Sciatic nerve (tissue), 2 donors: ENCODE measurements at places on chromosomes 2 and 18. TPM values are rescaled to one million over a fixed set of nuclear protein-coding genes. Genes with fewer than 3 reads are reported as not detected.

The SPTBN1 gene
- total RNA-seq: 1,016 TPM

The FZD7 gene
- total RNA-seq: 13.0 TPM

The NOP58 gene
- total RNA-seq: 66.0 TPM

The NETO1 gene
- 6.0 TPM for total RNA-seq

The RNU2-63P gene
- 10.3 TPM for total RNA-seq

The CCDC74B gene
- total RNA-seq: 7.5 TPM

The TMEM198 gene
- 2.1 TPM for total RNA-seq

GRCh38 chr2:99689145-99689742 lies 199.4 kb upstream of the REV1 start:
- no peak for DNase-seq

- DNase-seq: no peak
Observed at GRCh38 chr2:25119263-25119662, 49.1 kb downstream of the POMC start.

DNA sequence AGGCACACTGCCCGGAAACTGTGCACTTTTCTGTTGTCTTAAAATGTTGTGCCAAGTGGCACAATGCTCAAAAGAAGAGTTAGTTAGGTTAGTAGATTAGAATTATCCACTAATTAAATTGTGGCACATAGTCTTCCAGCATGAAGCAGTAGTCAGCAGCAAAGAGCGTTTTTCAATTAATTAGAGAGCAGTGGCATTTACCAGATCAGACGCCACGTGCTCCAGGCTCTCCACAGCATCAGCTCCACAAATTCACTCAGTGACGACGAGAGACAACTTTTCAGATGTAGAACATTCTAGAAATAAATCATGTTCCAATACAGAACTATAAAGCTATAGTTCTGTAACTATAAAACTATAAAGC lies 16.4 kb upstream of the RTTN start:
- no peak for DNase-seq

GRCh38 chr2:173851141-173851641 lies 114.0 kb downstream of the SP3 start:
- no peak for DNase-seq

GRCh38 chr2:24824966-24825882 lies 32.0 kb downstream of the CENPO start:
- DNase-seq: peak; percentile 51

DNA sequence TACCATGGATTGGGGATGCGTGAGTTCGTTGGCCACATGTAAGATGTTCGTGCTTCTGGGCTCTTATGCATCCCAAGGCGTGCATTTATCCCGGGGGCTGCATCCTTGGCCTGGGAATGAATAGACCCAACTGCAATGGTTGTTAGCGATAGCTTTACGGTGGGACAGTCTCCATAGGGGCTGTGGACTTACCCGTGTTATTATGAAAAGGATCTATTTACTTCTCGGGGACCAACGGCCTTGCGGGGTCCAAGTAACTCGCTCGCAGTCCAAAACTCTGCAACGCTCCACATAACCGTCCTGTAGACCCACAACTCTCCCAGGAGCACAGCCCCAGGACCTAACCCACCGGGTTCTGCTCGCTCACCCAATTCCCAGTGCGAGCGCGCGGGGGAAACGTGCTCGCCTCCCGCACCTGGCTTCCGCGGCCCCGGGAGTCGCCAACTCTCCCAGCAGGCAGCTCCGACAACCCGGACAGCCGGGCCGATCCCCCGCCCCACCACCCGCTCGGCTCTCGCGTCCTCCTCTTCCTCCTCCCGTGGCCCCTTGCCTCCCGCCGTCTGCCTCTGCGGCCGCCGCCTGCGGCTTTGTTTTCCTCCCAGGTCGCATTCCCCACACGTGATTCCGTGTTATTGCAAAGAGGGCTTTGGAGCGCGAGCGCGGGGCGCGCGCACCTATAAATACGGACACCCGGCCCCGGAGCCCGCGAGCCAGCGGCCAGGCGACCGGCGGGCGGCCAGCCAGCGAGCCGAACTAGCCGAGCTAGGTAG lies at the start of gene CABLES1:
Gene CABLES1 (plus strand): TSS at position 706 of the 770 bp plus-strand sequence. CDS start 278 bp downstream, outside the sequence.
- peak; percentile 78 for DNase-seq

- no peak for DNase-seq
Observed at GRCh38 chr2:231312066-231312465, 83.4 kb upstream of the B3GNT7 start.

- no peak for DNase-seq
Observed at GRCh38 chr2:12637754-12638153, 79.0 kb upstream of the TRIB2 start.

DNA sequence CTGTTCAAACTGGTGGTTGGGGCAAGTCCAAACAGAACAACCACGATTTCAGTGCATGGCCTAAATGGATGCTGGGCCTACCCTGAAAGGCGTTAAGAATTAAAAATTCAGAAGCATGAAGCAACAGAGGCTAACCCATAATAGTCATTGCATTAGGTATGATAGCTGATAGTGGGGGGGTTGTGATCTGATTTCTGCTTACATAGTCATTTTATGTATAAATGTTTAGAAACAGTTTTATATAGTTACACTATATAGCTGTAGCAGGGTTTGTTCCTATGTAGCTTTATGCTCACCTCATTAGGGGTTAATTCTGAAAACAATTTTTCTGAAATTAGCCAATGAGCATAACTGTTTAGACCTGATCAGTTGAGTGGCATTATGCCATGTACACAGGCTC lies 9.6 kb downstream of the TAF1B start:
- no peak for DNase-seq

DNA sequence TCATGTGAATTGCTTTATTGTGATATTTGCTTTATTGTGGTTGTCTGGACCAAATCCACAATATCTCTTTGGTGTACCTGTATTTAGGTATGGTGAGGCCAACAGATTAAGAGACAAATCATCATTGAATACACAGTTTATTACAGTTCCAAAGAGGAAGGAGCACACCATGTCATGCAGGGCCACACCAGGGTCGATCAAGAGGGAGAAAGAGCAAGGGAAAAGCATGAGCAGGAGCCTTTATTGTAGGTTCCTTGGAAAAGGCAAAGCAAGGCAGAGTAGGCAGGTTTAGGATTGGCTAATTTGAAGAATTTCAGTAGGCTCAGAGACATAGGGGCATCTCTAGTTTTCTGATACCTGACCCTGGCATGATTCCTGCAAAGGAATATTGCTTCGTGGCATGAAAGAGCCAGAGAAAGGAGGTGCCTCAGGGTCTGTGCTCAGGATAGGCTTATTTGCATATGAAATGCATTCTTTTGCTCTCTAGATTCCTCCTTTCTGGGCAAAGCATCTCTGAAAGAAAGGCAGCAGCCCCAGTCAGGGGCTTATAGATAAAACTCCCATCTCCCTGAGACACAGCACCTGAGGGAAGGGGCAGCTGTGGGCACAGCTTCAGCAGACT lies 214.2 kb upstream of the ERBB4 start:
- DNase-seq: no peak

DNA sequence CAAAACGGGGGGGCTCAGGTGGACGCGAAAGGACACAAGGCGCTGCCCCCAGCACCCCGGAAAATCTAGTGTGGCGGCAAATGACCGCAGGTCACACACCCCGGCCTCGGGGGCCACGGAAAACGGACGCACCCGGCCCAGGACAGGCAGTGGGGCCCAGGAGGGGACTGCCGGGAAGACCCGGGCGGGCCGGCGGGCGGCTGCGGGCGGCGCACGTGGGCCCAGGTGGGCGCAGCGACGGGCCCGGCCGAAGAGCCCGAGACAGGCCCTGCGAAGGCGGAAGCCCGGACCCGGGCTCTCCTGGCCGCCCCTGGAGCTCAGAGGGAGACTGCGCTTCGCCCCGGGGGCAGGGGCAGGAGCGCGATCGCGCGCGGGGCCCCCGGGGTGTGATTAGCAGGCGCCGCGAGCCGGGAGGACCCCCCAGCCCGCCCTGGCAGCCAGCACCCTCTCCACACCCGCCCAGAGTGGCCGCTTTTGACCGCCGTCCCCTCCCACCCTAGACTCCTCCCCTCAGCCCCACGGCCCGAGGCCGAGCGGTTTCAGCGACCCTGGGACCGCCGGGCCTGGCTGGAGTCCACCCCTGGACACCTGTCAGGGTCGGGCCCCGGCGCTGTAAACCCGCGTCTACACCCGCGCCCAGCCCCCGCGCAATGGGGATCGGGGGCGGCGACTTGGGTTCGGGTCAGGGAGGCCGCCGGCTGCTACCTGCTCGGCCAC lies 773 bp downstream of the MBP start:
- peak; percentile 86 for DNase-seq

- no peak for DNase-seq
Observed at GRCh38 chr18:70732188-70732587, 443.3 kb downstream of the SOCS6 start.

DNA sequence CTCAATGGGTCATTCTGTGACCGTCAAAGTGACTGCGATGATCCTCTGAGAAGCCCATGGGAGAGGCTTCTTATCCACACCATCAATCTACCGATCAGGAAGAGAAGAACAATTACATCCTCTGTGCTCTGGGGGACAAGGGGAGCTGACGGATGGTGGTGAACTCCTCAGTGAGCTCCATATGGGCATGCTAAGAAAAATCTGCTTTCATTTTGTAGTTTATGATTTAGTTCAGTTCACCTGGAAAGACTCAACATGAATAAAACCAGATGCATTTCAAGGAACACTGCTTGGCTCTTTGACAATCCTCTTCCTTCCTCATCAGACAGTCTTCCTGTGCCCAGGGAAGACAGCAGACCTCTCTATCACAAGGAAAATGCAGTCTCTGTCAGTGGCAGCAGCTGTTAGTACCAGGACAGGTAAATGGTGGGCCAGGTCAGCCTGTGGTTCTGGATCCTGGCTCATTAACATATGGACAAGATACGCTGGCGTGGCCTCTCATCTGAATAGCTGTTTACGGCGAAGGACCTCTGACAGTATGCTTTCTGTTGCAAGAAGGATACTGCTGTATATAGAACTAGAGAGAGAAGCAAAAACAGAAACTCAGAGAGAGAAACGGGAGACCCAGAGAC lies 176.9 kb downstream of the BCL2 start:
- no peak for DNase-seq

DNA sequence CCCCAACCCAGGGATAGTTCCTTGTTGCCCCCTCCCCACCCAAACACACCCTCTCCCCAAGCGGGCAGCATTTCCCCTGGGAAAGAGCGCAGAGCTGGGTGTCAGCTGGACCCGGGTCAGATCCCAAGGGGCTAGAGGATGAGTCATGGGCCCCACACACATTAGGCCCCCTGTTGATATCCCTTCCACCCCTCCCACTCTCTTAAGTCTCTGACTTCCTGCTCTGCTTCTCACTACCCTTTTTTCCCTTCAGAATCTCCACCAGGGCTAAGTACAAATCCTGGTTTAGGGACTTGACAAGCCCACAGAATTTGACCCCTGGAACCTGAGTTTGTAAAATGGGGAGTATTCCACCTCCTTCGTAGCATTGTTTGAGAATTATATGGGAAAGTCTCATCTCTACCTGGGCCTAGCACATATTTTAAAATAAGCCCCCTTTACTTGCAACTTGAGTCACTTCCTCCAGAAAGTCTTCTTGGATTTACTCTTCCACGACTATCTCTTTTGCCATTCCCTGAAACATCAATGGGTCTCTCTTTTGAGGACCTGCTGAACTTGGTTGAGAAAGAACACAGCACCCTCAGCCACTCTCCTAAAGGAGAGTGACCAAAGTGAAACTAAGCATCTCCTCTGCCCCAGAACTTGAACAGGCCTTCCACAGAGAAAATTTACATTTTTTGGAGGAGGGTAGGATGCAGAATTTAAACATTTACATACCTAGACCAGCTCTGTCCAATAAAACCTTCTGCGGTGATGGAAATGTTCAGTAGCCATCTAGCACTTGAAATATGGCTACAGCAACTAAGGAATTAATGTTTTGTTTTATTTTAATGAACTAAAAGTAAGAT lies 4.7 kb downstream of the RTKN start:
- DNase-seq: no peak

DNA sequence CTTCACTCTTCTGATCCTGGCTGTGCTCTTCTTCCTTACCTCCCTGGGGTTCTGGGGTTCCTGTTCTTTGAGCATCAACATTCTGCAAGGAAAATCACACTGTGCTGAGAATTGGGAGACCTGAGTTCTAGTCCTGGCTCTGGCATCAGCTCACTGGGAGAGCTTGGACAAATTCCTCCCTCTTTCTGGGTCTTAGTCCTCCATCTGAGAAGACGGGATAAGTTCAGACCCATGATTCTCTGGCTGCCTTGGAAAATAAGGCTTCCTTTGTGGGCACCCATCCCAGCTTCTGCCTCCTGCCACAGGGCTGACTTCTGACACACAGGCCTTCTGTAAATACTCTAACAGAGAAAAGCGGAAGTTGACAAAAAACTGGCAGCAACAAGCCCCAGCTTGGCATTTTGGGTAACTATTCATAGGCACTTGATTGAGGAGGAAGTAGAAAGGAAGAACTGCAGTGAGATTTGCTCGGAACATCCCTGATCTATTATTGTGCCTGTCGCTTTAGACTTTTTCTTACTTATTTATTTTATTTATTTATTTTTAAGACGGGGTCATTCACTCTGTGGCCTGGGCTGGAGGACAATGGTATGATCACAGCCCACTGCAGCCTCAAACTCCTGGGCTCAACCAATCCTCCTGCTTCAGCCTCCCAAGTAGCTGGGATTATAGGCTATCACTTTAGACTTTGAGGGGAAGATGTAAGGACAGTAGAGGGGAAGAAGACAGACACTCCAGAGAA lies 7.9 kb downstream of the PCBP1 start:
- peak; percentile 72 for DNase-seq

DNA sequence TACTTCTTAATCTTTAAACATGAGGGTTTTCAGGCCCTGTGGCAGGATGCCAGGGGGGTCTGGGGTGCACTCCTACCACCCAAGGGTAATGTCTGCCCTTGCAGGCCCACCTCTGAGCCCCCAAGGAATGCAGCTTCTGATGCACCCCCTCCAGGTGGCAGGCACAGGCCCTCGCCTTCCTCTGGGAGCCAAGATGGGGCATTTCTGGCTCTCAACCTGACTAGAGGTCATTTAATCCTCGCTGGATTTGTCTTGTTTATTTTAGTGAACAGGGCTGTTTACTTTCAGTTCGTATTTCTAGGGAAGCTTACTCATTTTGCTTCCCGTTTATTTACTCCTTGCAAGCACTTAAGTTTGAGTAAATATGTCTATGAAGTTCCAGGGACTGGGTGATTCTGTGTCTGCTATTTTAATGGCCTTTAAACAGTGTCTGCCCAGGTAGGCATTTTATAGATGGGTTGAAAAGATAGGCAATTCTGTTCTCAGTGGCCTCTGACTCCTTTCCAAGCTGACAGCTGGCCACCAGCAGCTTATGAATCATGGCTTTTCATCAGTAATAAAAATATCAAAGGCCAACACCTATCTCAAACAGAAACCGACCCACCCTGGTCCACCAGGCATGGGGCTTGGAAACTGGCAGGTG lies 11.1 kb upstream of the DNPEP start:
- DNase-seq: no peak

GRCh38 chr2:74528600-74529356 lies 728 bp downstream of the AUP1 start:
- DNase-seq: no peak

GRCh38 chr2:55268288-55268906 lies 634 bp downstream of the MTIF2 start:
- no peak for DNase-seq

GRCh38 chr2:12684471-12684936 lies 32.2 kb upstream of the TRIB2 start:
- no peak for DNase-seq
